Vagina (tissue), 2 donors: ENCODE measurements at places on chromosomes 13 and 19. TPM values are rescaled to one million over a fixed set of nuclear protein-coding genes. Genes with fewer than 3 reads are reported as not detected.
A peak's percentile ranks its signal among the peaks of the same experiment; 100 is the strongest.

- DNase-seq: no peak
Observed at GRCh38 chr19:46766569-46767317, 20.5 kb upstream of the STRN4 start.

- no peak for DNase-seq
Observed at GRCh38 chr19:19514215-19514657, 1.1 kb downstream of the TSSK6 start.

- DNase-seq: no peak
Observed at GRCh38 chr19:9039728-9040127, 29.5 kb upstream of the MUC16 start.

DNA sequence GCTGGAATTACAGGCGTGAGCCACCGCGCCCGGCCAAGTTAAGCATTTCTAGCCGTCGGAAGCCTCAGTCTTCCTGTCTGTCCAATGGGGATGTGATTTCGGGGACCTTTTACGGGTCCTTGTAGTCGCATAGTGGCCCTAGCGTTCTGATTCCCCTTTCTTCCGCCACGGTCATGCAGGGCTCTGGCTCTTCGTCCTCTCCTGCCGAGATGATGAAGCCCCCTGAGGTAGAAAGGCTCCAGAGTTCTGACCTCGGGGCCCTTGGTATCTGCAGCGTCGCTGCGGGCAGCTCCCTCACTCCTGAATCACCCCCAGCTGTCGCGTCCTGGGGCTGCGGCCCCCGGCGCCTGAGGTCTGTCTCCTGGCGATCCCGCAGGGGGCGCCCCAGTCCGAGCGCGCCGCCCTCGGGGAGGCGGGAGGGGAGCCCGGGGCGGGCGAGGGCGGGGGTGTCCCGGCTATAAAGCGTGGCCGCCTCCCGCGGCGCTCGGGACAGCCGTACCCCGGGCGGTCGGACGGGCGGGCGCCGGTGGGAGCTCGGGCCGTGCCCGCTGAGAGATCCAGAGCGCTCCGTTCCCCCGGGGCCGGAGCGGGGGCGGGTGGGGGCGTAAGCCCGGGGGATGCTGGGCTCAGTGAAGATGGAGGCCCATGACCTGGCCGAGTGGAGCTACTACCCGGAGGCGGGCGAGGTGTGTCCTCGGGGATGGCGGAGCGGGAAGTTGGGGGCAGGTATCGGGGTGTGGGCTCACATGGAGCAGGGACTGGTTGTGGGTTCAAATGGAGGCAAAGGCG, at the start of gene FOXA3:
Gene FOXA3, plus strand, starts transcription at position 487 of the 789 bp plus-strand sequence. Its CDS starts 131 bp downstream, at position 618.
- peak; percentile 82 for DNase-seq

DNA sequence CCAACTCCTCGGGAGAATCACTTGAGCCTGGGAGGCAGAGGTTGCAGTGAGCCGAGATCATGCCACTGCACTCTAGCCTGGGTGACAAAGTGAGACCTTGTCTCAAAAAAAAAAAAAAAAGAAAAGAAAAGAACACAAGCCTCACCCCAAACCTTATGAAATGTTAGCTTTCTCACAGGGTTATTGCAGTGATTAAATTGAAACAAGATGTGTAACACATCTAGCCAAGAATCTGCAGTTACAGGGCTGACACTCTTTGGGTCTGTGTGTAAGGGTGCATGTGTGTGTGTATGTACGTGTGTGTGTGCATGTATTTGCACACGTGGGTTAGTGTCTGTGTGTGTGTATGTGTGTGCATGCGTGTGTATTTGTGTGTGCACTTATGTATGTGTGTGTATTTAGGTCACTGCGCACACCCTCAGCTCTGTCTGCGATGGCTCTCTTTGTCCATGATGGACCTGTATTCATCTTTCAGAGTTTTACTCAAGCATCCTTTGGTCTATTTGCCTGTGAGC, 336.3 kb downstream of the UQCRFS1 start:
- DNase-seq: no peak

GRCh38 chr19:45643024-45643926, 4.1 kb upstream of the EML2 start:
- DNase-seq: no peak

DNA sequence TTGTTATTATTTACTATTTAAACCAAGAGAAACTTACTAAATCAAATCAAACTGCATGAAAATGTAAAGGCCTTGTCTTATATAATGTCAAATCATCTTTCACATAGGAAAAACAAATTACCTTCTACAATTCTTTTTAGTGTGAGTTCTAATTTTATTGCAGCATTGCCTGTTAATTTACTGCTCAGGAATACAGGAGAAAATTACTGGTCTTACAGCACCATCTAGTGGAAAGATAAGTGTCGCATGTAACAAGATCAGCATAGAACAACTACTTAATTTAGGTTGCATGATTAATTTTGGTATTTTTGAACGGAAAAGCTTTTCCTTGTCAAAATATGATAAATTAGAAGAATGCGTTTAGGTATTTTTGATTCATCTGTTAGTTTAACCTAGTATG, 502.7 kb downstream of the UQCRFS1 start:
- DNase-seq: no peak

The MAST1 gene
- total RNA-seq: 1.2 TPM

The MYPOP gene
- total RNA-seq: 13.8 TPM

The FCGBP gene
- total RNA-seq: 31.7 TPM

DNA sequence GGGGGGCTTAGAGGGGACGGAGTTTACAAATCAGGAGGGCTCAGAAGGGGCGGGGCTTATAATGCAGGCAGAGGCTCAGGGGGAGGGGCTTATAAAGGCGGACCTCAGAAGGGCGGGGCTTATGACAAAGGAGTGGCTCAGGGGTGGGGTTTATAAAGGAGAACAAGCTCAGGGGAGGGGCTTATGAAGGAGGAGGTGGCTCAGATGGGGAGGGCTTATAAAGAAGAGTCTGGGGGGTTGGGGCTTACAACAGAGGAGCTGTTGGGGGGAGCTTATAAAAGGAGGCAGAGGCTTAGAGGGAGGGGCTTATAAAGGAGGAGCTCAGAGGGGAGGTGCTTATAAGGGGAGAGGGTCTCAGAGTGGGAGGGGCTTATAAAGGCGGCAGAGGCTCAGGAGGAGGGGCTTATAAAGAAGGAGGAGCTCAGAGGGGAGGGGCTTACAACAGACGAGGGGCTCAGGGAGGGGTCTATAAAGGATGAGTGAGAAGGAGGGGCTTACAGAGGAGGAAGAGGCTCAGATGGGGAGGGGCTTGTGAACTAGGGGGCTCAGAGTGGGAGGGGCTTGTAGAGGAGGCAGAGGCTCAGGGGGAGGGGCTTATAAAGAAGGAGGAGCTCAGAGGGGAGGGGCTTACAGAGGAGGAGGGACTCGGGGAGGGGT, 1.0 kb downstream of the SMIM24 start:
- DNase-seq: no peak

DNA sequence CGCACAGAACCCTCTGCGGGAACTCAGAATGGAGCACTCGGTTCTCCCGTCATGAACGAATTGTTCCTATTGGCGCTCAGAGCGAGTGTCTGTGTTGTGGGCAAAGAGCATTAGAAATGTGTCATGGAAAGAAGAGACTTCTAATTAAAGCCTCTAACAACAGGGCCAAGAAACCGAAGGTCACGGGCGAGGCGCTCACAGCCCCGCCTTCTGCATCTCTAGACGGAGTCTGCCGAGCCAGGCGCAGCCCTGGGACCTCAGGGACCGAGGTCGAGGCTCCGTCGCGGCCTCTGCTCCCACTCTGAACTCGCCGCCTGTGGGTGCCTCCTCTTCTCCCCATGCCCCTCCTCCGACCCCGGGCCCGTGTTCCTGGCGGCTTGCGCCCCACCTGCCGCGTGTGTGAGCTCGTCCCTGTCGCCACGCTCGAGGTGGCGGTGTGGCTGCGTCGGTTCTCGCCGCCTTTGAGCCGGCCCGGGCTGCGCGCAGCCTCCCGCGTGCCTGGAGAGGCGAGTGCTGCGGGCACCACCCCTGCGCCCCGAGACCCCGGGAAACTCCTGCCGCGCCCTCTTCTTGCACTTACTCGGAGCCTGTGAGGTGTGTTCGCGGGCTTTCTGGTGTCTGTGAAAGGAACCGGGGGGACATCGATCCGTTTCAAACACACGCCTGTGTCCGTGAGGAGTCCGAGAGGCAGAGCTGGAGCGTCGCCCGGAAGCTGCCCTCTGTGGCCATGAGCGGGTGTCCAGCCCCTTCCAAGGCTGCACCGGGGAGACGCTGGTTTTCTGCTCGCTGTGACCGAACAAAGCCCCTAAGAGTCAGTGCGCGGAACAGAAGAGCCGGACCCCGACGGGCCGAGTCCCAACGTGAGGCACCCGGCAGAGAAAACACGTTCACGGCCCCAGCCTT, 45.4 kb upstream of the SPACA7 start:
- DNase-seq: no peak

DNA sequence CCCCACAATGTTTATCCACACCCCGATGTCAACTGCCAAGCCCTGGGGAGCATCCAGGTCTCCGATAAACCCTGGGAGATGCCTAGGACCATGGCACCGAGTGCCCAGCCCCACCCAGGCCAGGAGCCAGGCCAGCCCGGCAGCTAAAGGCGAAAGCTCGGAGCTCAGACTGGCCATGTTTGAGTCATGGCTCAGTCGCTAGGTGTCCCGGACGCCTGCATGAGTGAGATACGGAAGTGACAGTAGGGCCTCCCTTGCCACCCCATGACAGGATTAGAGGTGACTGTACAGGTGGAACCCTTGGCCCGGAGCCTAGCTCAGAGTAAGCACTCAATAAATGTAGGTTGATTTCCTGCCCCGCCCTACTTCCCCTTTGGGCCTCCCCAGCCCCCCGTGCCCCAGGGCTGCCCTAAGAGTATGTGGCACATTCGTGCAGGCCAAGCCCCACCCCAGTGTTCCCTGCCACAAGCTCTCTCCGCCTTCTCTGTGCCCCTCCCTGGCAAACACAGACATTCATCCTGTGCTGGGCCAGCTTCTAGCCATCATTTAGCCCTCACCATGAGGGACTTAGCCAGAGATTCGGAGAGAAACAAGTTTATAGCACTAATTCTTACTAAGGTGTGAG, 5.8 kb upstream of the TPM4 start:
- DNase-seq: no peak

- DNase-seq: no peak
Observed at GRCh38 chr19:36054733-36055686, at the start of gene WDR62. WDR62 (plus strand) TSS chr19:36054897; CDS start chr19:36054972, 75 bp downstream.

DNA sequence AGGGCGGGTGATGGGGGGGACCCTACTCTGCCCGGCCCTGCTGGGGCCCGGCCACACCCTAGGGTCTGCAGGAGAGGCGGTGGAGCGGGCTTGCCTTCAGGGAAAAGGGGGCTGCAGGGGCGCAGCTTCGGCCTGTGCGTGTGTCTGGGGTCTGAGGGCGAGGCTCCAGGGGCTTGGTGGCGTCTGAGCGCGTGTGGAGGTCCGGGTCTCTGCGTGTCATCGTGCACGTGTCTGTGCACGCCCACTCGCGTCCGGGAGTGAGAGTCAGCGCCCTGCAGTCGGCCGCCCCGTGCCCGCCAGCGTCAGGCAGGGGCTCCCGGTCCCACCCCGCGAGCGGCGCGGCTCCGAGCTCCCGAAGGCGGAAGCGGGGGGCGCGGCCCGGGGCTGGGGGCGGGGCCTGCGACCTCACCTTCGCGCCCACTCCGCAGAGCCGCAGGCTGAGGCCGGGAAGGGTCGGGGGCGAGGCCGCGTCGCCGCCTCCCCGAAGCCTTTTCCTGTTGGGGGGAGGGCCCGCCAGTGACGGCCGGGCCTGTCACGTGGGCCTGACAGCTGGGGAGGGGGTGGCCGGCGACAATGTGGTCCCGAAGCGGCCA, at the start of gene ARHGAP45:
Gene ARHGAP45, plus strand, starts transcription at position 420 of the 593 bp plus-strand sequence. CDS start 239 bp downstream, outside the sequence.
- no peak for DNase-seq

DNA sequence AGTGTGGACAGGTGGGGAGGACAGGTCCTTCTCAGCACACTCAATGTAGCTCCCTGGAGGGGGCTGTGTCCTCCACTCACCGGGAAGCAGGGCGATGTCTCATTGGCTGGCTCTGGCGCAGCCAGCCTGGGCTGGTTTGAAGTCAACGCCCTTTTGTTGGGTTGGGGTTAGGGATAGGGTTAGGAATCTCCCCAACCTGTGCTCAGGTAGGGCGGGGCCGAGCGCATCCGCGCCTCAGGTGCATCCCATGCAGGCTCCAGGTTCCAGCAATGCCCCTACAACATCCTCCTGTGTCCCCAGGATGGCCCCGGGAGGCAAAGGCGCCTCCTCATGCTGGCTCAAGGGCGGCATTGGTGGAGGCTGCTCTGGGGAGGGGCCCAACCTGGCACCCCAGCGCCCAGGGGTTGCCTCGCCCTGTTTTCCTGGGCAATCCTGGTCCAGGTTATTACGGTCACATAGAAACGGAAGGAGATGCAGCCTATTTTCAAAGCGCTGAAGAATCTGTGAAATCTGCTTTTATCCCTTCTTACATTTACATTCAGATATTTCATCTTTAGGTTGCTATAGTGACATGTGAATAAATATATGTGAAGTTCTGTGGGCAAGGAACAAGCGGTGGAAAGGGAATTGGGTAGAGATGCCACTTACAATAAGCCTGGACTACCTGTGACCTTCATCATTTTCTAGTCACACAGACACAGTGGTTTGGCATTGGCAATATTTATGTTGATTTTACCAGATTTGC, 74.3 kb downstream of the TM9SF2 start:
- DNase-seq: no peak

DNA sequence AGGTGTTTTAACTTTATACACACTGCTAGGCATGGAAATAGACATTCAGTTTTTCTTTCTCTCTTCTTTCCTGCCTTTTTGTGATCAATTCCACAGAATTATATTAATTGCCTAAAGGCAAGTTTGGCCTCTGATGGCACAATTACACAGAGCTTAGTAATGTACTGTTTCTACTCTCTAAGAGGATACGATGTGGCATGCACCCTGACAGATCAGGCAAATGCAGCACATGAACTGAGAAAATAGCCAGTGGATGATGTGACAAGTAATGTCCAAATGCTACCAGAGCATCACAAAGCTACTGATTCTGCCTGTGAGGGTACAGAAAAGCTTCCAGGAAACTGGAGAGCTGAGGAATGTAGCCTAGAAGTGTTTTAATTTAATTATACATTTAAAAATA, 233.8 kb upstream of the PRR20A start:
- DNase-seq: no peak

DNA sequence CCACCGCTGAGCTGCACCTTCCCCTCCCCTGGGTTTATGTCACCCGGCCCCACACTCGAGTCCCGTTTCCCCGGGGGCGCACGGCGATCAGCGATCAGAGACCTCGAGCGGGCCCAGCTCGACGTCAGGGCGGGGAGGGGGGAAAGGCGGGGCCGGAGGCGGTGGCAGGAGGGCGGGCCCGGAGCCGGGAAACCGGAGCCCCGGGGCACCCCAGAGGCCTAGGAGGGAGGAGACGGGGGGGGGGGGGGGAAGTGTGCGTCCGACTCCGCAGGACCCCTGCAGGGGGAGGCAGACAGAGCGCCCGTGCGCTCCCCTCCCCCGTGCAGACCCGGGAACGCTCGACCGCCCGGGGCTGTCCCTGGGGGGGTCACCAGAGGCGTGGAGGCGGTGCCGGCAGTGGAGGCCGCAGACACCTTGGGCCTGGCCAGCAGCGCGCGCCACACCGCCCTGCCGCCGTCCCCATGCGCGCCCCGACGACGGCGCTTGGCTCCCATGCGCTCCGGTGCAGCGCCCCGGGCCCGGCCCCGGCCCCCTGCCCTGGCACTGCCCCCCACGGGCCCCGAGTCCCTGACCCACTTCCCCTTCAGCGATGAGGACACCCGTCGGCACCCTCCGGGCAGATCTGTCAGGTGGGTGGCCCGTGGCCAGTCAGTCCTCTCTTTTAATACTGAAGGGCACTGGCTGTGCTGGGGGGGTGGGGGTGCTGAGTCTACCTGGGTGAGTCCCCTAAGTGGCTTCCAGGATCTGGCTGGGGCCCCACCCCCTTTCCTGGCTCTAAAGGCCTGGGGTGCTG, 11.8 kb downstream of the PDE4A start:
- DNase-seq: no peak

- no peak for DNase-seq
Observed at GRCh38 chr19:41868989-41869300, 8.1 kb upstream of the CD79A start.
